HL-60 (cell line): ENCODE measurements at places on chromosomes 1 and 21.
A peak's percentile ranks its signal among the peaks of the same experiment; 100 is the strongest.

DNA sequence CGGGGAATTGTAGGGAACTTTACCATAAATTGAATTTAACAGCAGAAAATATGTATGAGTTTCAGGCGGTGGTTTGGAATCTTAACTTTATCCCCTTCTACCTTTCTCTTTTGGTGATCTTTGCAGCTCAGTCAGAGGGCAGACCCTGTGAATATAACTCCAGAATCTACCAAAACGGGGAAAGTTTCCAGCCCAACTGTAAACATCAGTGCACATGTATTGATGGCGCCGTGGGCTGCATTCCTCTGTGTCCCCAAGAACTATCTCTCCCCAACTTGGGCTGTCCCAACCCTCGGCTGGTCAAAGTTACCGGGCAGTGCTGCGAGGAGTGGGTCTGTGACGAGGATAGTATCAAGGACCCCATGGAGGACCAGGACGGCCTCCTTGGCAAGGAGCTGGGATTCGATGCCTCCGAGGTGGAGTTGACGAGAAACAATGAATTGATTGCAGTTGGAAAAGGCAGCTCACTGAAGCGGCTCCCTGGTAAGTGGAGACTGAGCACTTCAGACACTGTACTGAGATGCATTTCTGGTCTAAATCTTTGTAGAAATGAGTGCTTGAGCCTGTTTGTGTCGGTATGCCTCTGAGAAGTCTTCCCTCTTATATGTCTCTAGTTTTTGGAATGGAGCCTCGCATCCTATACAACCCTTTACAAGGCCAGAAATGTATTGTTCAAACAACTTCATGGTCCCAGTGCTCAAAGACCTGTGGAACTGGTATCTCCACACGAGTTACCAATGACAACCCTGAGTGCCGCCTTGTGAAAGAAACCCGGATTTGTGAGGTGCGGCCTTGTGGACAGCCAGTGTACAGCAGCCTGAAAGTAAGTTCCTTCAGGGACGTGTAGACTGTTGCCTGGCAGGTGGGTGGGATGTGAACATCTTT lies 1.5 kb downstream of the CCN1 start:
- DNase-seq = no peak

DNA sequence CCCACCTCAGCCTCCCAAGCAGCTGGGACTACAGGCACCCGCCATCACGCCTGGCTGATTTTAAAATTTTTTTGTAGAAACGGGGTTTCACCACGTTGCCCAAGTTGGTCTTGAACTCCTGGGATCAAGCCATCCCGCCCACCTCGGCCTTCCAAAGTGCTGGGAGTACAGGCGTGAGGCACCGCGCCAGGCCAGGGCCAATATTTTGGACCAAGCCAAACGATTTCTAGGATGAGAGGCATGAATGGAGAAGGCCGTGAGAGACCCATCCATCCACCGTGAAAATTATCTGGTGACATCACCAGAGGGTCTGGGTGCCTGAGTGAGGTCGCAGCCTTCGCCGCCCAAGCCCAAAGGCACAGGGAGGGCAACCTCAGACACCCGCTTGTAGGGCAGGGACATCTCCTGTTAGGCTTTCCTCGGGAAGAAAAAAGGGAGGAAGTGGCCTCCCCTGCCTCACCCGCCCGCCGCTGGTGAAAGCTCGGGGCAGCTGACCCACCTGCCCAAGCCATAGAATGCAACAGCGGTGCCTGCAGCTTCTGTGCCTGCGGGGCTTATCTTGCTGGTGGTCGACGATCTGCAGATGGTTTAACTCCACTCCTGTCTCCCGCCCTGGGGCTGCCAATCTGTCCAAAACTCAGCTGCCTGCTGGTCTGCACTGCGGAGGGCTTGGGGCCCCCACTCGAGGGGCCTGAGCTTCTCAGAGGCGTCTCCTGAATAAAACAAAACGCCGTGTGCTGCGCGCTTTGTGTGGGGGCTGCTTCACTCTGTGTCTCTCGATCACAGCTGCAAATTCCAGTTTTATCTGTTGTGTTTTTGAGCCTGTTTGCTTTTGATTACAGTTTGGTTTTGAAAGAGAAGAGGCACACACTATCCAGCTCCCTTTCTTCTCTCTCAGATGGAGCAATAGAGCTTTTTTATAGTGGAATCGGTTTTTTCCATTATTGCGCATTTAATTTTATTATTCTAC lies 85.8 kb downstream of the MRPS6 start:
- no peak for DNase-seq

DNA sequence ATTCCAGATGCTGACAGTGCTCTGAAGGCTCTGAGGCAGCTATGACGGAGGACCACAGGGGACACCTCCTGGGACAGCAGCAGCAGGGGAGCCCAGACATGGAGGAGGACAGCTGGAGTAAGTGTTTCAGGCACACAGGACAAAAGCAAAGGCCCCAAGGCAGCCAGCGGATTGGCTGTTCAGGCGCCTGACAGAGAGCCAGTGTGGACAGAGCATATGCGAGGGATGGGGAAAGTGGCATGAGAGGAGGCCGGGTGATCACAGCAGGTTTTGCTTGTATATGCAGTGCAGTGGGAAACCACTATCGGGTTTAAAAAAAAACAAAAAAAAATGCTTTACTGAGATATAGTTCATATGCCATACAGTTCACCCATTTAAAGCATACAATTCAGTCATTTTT lies 19.1 kb downstream of the CHRNB2 start:
- no peak for DNase-seq

GRCh38 chr1:12514590-12514989 lies 103.4 kb downstream of the DHRS3 start:
- DNase-seq = no peak

DNA sequence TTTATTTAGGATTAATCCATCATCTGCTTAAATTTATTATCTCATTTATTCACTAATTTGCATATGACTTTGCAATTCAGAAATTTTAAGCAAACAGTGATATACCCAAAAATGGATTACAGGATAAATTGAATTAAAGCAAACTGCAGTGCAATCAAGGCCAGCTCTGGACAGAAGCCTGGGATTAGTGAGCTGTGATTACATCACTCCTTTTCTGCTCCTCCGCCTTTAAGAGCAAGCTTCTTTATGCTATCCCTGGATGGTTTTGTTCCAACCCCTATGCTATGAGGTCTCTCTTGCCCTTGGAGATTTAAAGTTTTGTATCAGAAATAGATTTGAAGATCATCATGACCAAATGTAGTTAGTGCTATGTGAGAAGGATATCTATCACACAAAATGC lies 32.6 kb downstream of the GPR52 start:
- DNase-seq = no peak

DNA sequence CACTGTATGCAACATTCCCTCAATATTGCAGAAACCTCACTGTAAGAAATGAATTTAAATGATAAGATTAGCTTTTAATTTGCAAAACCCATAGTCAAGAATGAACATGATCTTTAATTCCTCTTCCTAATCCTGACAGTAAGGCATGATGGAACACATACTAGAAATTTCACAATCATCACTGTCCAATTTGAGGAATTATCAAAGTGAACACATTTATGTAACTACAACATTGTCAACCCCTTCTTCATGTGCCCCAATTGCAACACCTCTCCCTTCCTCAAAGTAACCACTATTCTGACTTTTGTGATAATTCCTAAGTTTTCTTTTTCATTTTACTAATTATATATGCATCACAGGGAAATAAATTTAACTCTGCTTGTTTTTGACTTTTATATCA lies 103.1 kb downstream of the LHX8 start:
- DNase-seq = no peak

DNA sequence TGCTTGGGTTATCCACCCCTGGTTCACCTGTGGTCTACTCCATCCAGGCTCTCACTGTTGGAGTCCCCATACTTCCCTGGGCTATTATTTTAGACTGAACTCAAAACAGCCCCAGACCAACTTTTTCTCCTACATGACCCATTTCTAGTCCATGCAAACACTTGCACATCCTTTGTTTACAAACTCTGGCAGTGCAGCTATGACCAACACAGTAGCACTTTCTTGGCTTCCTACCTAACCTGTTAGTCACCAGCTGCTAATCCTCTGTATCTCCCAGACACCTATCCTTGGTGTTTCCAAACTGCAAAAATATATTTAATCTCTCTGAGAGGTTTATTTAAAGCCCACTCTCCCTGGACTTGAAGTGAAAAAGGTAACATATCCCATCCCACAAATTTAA lies 90.8 kb downstream of the DDAH1 start:
- DNase-seq = no peak

DNA sequence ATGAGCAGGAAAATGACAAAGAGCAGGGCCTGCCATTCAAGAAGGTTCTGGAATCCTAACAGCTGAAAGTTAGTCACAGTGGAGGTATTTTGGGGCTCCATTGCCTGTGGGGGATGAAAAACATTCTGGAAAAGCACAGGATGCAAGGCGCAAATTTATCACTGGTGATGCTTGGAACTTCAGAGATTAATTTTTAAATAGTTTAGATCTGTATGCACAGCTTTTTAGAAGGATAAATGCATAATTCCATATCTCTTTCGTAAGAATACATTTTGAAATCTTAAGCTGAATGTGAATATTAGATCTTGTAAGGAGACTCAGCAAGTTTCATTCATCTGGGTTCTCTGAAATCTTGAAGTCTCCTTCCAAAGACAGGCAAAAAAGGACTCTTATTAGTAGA lies at the start of gene OR11L1:
TSS of gene OR11L1 (minus strand) at position 101 of the 400 bp plus-strand sequence. CDS start at position 101, 0 bp downstream.
- DNase-seq = no peak

- no peak for DNase-seq
Observed at GRCh38 chr21:42094811-42095210, 23.7 kb downstream of the UMODL1 start.

- DNase-seq = no peak
Observed at GRCh38 chr1:160325252-160325651, 17.8 kb downstream of the COPA start.

DNA sequence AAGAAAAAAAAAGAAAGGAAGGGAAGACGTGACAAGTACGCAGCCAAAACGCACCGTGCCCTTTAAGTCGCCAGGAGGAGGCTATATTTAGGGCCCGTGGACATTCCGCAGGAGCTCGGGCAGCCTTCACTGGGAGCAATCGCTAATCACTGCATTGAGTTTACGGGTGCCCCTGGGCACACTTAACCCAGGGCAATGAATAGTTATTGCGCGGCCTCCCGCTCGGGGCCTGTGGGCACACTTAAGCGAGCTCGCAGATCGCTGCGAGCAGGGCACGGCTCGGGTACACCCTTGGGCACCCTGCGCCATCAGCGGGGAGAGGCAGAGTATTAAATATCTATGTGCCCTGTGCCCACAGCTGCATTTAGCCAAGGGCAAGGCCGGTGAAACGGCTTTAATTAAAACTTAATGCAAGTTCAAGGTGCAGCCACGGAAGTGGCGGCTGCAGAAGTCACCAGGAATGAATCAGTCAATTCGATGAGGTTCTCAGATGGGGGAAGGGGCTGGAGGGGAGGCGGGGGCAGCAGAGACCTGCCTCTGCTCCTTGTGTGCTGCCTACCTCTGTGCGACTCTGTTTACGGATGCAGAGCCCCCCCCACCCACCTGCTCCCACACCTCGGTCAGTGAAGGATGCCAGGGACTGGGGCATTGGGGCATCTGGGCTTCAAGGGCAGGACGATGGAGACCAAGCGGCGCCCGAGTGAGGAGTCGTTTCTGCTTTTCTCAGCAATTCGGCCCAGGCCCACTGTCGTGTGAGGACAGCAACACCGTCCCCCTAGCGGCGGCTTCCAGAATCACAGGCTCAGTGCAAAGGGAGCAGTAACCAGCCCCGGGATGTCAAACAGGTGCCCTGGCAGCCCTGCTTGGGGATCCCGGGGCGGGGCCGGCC lies 51.8 kb upstream of the TARDBP start:
- peak; percentile 89 for DNase-seq

GRCh38 chr1:153533689-153534201 lies 2.0 kb downstream of the S100A6 start:
- no peak for DNase-seq

- DNase-seq = no peak
Observed at GRCh38 chr1:237867380-237867888, 23.3 kb downstream of the ZP4 start.

DNA sequence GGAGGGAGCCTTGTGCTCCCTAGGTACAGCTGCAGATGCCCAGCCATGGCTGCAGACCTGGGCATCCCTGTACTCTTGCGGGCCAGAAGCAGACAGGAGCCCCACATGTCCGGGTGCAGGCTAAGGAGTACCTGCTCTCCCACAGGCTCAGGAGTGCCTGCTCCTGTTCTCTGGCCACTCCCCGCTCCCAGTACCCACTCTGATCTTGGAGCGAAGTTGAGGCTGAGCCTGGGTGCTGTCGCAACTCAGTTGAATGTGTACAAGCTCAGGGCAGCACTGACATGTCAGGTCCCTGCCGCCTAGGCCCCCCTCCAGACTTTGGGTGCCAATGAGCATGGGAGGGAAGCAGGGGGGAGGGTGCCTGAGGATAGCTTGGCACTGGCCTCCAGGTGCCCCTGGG lies 666.9 kb downstream of the PLPP3 start:
- no peak for DNase-seq

DNA sequence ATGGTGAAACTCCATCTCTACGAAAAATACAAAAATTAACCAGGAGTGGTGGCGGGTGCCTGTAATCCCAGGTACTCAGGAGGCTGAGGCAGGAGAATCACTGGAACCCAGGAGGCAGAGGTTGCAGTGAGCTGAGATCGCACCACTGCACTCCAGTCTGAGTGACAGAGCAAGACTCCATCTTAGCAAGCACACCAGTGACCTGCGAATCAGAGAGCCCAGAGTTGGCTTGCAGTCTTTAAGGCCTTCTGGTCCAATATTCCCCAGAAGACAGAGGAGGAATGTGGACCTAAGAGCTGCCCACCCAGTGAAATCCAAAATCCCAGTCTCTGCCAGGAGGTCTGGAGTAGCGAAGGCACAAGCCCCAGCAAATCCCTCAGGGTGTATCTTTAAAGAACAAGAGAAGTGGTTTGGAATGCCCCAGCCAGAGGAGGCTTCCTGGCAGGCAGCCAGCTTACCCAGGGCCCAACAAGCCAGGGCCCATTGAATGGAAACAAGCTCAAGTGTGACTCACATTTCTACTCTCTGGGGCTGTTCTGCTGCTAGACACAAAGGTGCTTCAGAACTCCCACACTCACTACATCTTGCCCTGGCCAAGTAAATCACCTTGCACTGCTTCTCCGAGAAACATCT lies 23.9 kb downstream of the GPR161 start:
- peak; percentile 7 for DNase-seq

DNA sequence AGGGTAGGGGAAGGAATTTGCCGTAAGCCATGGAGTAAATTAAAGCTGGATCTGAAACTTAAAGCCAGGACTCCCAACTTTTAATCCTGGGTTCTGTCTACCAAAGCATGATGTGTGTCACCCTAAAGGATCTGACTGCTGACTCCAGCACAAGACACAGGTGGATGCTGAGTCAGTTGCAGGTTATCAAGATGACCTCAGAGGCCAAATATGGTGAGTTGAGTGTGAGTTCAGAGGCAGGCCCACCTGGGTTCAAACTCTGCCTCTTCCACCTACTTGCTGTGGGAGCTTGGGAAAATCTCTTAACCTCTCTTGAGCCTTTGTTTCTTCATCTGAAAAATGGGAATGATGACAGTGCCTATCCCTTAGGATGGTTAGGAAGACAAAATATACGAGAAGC lies 16.7 kb upstream of the LDLRAP1 start:
- DNase-seq = no peak

DNA sequence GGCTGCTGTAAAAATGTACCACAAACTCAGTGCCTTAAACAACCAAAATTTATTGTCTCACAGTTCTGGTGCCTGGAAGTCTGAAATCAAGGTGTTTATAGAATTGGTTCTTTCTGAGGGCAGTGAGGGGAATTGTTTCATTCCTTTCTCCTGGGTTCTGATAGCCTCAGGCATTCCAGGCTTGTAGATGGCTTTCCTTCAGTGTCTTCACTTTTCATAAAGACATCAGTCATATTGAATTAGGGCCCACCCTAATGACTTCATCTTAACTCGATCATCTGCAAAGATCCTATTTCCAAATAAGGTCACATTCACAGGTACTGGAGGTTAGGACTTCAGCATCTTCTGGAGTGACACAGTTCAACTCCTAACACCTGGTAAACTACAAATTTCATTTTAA lies 15.0 kb downstream of the CDKN2C start:
- no peak for DNase-seq

GRCh38 chr21:45363921-45364467 lies 41.0 kb upstream of the COL18A1 start:
- no peak for DNase-seq
